ENCODE measurements at places on chromosomes 2 and 18.

DNA sequence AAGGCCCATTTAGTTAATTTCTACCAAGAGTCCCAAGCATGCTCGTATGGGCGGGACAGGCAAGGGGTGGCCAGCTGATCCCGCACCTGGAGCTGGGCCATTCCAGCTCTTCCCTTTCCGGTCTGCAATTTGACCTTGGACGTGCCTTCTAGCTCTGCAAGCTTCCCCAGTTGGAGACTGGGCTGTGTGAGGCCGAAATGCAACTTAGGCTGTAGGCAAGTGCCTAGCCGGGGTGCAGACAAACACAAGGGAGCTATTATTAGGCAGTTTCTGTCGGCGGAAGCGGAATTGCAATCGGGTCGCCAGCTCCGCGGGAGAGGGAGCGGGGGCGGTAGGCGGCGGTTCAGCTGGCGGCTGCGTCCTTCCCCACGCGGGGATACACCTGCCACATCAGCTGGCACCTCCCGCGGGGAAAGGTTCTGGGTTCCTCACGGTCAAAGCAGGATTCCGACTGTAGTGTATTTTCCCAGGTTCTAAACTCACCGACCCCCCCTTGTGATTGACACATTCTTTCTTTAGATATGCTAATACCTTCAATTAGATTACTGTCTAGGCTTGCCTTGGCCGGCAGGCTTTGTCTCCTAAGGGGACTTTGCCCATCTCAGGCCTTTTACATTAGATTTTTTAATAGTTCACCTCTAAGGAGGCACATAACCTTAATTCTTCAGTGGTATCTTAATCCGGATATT lies 17.1 kb upstream of the ZNF532 start:
- DNase-seq = no peak

GRCh38 chr2:181944914-181945291 lies 40.8 kb upstream of the PPP1R1C start:
- no peak for DNase-seq

DNA sequence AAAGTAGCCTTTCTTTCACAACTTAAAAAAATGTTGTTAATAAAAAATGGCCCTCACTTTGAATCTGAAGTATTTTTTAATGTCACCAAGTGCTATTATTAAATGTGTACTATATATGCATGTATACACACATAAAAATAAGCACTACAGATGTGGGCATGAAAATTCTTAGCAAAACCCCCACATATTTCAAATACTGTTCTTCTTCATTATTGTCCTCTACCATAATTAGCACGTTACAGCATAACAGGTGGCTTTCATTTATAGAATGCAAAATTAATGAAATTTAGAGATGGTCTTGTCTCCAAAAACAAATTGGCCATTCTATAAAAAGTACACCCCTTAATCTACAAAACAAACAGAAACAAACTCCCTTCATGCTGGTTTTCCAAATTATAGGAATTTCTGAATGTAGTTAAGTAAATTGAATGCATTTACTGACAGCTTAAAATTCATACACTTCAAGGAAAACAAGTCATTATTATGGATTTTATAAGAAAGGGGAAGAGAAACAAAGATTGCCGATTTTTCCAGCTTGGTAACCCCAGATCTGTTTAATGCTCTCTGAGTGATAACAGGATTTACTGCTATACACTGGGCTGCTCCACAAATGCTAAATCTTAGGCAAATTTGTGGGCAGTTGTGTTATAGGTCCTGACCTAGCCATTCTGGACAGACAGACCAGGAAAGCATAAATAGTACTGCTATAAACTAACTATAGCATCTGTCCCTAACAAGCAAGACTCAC lies 67.2 kb downstream of the SPRED2 start:
- DNase-seq = no peak

DNA sequence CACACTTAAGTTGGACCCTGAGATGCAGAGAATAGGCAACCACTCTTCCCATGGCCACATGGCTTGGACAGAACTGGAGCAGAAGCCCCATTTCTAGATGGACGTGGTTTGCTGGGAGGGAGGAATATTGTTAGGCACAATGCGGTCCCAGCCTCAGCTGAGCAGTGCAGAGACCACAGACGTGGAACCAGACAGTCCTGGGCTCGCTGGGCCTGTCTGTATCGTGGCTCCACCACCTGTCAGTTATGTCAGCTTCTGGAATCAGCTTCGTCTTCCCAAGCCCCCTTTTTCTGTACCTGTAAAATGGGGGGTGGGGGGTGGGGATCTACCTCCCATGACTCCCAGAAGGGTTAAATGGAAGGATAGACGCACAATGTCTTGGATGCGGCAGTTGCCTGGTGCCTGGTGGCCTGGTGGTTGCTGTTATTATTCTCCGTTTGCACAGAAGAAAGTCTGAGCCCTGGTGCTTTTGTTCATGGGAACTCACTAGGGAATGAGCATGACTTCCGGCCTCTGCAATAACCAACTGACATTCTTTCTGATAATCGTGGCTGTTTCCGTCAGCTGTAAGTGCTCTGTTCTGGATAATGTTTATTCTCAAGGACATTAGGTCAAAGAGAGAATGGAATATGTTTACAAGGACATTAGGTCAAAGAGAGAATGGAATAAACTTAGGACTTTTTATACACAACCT lies 31.4 kb downstream of the COLEC11 start:
- no peak for DNase-seq

- peak; percentile 5 for DNase-seq
Observed at GRCh38 chr2:191155608-191156071, 4.8 kb upstream of the STAT4 start.

GRCh38 chr2:168212866-168213265 lies 34.5 kb downstream of the STK39 start:
- no peak for DNase-seq

DNA sequence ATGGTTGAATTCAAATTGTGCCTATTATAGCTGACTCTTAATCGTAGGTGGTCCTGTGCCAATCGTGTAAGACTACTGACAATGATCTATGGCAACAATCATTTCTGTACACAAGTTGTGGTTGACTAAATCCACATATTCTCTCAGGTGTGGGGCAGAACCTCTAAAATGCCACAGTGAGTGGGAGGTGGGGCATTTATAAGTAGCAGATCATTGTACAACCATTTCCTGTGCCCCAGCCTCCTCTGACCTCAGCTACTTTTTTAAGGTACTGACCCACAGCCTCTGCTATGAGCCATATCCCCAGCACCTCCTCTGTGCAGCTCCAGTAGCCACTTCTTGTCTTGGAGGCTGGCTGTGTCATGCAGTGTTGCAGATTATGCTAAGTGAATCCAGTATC lies 48.6 kb upstream of the RAPH1 start:
- no peak for DNase-seq

- DNase-seq = no peak
Observed at GRCh38 chr18:49788327-49788898, 24.9 kb downstream of the ACAA2 start.

GRCh38 chr2:226837787-226838603 lies 2.1 kb downstream of the RHBDD1 start:
- DNase-seq = peak; percentile 33

- no peak for DNase-seq
Observed at GRCh38 chr18:32553174-32553573, 82.5 kb upstream of the GAREM1 start.

DNA sequence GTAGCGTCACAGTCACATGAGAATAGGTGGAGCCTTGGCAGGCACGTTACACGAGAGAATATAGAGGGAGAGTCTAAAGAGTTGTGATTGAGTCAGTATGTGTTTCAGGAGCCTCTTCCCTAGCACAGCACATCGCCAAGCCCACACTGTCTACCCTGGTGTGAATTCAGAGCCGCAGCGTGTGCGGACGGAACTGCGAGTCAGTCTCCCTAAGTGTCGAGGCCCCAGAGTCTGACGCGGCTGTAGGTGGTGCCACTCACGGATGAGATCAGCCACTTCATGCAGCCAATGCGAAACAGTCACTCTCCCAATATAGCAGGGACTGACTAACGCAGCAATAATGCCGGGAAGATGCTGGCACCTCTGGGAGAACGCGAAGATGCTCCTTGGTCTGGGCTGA lies 587.3 kb upstream of the ID2 start:
- no peak for DNase-seq

GRCh38 chr2:37877457-37878315 lies 47.4 kb upstream of the RMDN2 start:
- DNase-seq = no peak

DNA sequence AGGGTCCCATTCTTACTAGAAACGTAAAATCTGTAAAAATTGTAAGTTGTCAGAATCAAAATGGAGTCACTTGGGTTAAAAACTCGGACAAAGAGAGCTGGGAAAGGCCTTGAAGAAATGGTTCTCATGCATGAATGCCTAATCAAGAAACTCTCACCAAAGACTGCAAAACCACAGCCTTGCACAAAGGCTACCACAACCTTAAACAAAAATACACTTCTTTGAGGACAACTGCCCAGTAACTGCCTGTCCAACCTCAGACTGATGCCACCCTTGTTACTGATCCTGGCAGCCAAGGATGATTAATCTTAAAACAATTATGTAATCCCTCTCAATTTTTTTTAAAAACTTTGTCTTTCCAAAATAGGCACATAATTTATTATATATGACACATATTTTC lies 299.3 kb downstream of the CCDC85A start:
- DNase-seq = no peak

- DNase-seq = no peak
Observed at GRCh38 chr18:21453511-21453901, 147.0 kb downstream of the ESCO1 start.

- DNase-seq = no peak
Observed at GRCh38 chr2:218028562-218029348, 26.0 kb upstream of the TNS1 start.

DNA sequence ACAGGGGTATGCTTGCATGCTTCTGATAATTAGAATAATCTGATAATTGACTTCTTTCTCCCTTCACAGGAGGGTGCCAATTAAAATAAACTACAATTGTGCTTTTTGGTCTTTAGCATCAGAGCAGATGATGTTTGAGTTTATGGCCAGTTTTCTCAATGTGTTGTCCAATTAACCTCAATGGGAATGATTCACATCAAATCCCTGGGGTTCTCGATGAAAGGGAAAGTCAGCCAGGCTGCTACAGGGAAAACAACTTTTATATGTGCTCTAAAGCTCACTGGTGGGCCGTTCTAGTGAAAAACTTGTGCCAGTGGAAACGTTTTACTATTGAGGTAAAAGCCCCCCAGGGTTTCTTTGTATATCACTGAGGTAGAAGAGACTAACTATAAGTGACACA lies 887.3 kb upstream of the CRIM1 start:
- no peak for DNase-seq

GRCh38 chr18:32612651-32613050 lies 142.0 kb upstream of the GAREM1 start:
- no peak for DNase-seq

DNA sequence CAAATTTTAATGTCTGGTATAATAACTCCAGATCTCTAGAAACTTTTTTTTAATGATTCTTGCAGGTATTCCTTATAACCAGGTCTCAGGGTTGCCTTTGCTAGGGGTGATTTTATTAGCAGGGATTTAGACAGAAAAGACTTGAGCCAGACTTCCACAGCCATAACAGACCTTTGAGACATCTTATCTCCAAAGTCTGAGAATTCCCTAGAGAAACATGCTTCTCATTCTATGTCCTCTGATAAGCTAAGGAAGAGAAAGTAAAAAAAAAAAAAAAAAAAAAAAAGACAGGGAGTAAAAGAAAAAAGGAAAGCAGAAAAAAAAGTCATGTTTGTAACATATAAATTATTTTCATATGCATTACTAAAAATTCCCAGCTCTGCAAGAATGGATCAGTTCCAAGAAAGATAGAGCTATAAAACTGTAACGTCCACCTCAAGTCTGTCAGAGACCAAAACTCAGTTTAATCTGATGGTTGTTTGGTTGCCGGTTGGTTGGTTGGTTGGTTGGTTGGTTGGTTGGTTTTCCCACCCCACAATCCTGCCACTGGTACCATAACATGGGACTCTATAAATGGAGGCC lies 153.8 kb downstream of the COL6A3 start:
- DNase-seq = no peak

- DNase-seq = no peak
Observed at GRCh38 chr18:27094621-27095020, 90.5 kb downstream of the CHST9 start.

DNA sequence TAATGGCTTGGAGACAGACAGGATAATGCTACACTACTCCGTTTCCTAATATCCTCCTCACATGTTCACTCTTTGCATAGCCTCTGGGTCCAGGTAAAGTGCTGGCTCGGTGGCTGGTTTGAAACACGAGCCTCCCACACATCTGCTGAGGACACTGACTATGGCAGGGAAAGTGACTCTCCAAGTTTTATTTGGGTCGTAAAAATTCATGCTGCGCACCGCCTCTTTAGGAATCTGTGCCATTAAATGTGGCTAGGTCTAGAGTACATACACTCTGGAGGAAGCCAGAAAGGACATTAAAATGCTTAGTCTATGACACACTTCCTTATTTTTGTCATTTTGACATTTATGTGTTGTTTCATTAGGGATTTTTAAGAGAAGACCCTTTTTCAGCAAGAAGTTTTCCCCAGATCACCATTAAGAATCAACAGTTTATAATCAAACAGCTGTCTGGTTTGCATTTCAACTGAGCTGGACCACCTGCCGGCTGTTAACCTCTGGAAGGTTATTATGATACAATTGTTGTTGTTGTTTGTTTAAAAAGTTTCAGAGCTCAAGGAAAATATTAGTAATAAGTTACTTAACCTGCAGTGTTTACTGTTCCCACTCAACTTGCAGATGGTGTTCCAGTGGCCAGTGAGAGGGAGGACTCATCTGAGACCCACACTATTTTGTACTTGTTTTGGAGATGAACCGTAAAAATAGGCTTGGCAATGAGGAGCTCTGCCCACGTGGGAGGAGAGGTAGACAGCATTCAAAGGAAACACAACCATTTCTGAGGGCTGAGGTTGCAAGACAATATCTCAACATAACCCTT lies 443.3 kb upstream of the MEIS1 start:
- DNase-seq = no peak

DNA sequence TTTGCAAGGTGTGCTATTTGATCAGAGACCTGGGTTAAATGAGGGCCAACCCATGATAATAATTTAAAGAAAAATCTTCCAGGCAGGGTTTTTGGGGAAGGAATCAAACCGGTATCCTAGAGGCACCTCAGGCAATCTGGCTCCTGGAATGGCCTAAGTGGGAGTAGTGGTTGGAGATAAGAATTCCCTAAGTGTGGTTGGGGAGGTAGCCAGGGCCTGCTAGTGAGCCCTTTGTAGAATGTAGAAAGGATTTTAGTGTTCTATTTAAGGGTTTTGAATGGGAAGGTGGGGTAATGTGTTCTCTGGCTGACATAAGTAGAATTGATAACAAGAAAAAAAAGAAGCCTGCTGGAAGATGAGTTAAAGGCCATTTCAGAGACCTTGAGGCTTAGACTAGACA lies 422.2 kb downstream of the XIRP2 start:
- no peak for DNase-seq

DNA sequence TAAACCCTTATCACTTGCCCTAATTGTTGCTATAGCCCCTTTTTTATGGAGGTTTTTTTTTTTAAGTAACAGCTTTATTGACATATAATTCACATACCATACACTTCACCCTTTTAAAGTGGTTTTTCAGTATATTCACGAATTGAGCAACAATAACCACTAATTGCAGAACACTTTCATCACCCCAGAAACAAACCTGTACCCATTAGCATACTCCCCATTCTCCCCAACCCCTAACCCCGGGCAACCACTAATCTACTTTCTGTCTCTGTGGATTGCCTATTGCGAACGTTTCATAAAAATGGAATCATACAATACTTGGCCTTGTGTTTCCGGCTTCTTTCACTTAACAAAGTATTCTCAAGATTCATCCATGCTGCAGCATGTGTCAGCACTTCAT lies 213.6 kb downstream of the ATAD2B start:
- no peak for DNase-seq

- DNase-seq = no peak
Observed at GRCh38 chr18:73683409-73684238, 464.0 kb downstream of the FBXO15 start.

All from CD4-positive, alpha-beta T cell treated with Interleukin-1 beta for 1 hour (primary cell).